ENCODE measurements at places on chromosomes 7 and 10. TPM values are rescaled to one million over a fixed set of nuclear protein-coding genes. Genes with fewer than 3 reads are reported as not detected.

- no peak overlapping the region for H3K27ac ChIP-seq
- H3K4me1 ChIP-seq, result no peaks in the 10 kb centered on the region
- H3K4me3 ChIP-seq, result peak overlapping the region; percentile 50
- H3K27me3 ChIP-seq, result no peaks in the 10 kb centered on the region
- no peak for DNase-seq
Measured at GRCh38 chr10:65571011-65571570, 1354.7 kb upstream of the LRRTM3 start.

GRCh38 chr7:88254721-88255424 lies 35.0 kb upstream of the SRI start:
- H3K27ac ChIP-seq, result no peak overlapping the region
- no peaks in the 10 kb centered on the region for H3K36me3 ChIP-seq
- H3K27me3 ChIP-seq, result no peaks in the 10 kb centered on the region
- DNase-seq, result no peak
- H3K4me3 ChIP-seq, result no peak overlapping the region
- H3K4me1 ChIP-seq, result no peaks in the 10 kb centered on the region

- no peaks in the 10 kb centered on the region for H3K4me1 ChIP-seq
- H3K36me3 ChIP-seq, result no peaks in the 10 kb centered on the region
- no peak for DNase-seq
- H3K27ac ChIP-seq, result no peak overlapping the region
- H3K27me3 ChIP-seq, result no peaks in the 10 kb centered on the region
Measured at GRCh38 chr10:7279303-7279702, 131.5 kb downstream of the SFMBT2 start.

- no peak overlapping the region for H3K4me3 ChIP-seq
- no peaks in the 10 kb centered on the region for H3K36me3 ChIP-seq
- peaks cover 3% of the 10 kb centered on the region for H3K4me1 ChIP-seq
- no peak overlapping the region for H3K27ac ChIP-seq
- H3K27me3 ChIP-seq, result no peaks in the 10 kb centered on the region
Measured at GRCh38 chr10:191703-192518, 56.7 kb downstream of the ZMYND11 start.

GRCh38 chr7:42574685-42575084 lies 337.2 kb downstream of the C7orf25 start:
- H3K36me3 ChIP-seq, result no peaks in the 10 kb centered on the region
- H3K27ac ChIP-seq, result no peak overlapping the region
- H3K4me1 ChIP-seq, result peaks cover 9% of the 10 kb centered on the region
- H3K4me3 ChIP-seq, result no peak overlapping the region

DNA sequence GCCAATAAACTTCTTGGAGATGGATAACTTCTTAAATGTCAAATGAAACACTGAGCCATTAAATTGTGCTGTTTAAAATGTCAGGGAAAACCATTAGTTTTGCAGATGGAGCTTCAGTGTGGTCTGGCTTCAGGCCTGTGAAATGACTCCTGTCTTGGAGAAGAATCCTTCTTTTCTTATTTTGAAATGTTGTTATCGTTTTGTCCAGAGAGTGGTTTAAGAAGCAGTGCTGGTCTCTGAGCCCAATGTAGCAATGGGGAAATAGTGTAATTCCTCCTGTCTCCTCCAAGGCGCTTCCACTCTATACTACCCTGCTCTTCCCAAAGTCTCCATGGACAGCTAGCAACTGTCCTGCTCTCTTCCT lies 177.6 kb downstream of the REEP3 start:
- no peaks in the 10 kb centered on the region for H3K27me3 ChIP-seq
- no peak overlapping the region for H3K4me3 ChIP-seq
- H3K27ac ChIP-seq, result no peak overlapping the region

- no peaks in the 10 kb centered on the region for H3K27me3 ChIP-seq
- no peak overlapping the region for H3K4me3 ChIP-seq
Measured at GRCh38 chr7:41630741-41631140, 72.1 kb downstream of the INHBA start.

- H3K4me3 ChIP-seq, result no peak overlapping the region
- no peak overlapping the region for H3K27ac ChIP-seq
- no peaks in the 10 kb centered on the region for H3K36me3 ChIP-seq
- H3K4me1 ChIP-seq, result peaks cover 7% of the 10 kb centered on the region
- no peak for DNase-seq
Measured at GRCh38 chr7:21361413-21362125, 66.3 kb upstream of the SP4 start.

DNA sequence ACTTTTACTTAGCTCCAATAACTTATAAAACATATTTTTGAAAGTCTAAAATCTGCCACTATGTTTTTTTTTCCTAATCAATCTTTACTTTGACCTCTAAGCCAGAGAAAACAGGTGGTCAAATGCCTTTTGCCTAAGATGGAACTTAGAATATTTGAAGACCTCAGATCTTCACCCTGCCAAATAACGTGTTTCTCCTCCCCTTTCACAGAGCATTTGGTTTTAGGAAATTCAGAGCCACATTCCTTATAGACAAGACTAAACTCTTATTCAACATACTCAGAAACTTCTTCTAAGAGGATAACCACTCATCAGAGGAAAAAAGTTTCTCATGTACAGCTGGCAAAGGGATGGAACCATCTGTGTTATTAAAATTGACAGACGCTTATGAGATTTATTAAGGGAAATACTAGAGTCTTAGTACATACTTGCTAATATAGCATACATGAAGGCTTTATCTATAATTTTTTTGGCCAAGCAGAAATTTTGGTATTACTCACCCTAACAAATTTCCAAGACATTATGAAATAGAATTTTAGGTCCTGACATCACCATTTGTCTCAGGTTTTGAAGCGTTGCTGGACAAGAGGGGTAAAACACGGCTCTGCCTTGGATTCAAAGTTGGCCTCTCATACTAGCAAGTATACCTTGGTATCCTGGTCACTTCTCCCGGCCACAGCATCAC lies 2.6 kb upstream of the EGFR start:
- H3K4me3 ChIP-seq, result no peak overlapping the region
- no peak for DNase-seq
- H3K4me1 ChIP-seq, result no peaks in the 10 kb centered on the region
- H3K36me3 ChIP-seq, result no peaks in the 10 kb centered on the region
- no peak overlapping the region for H3K27ac ChIP-seq

DNA sequence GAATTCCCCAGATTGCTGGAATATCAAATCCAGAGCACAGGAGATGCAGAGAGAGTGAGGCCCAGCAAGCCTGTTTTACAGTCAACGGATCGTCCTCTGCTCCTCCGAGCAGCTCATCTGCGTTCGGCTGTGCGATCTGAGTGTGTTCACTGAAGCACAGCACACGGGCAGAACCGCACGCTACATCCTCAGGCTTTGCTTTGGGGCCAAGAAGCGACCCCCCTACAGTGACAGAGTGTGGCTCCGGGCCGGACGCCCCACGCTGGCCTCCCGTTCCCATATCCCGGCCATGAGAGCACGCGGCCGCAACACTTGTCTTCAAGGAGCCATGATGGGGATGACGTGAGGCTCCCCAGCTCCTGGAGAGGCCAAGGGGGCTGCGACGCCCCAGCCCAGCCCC lies 431.4 kb downstream of the DNAJB6 start:
- H3K27me3 ChIP-seq, result no peaks in the 10 kb centered on the region
- no peaks in the 10 kb centered on the region for H3K4me1 ChIP-seq
- H3K4me3 ChIP-seq, result no peak overlapping the region
- no peaks in the 10 kb centered on the region for H3K36me3 ChIP-seq
- no peak for DNase-seq

DNA sequence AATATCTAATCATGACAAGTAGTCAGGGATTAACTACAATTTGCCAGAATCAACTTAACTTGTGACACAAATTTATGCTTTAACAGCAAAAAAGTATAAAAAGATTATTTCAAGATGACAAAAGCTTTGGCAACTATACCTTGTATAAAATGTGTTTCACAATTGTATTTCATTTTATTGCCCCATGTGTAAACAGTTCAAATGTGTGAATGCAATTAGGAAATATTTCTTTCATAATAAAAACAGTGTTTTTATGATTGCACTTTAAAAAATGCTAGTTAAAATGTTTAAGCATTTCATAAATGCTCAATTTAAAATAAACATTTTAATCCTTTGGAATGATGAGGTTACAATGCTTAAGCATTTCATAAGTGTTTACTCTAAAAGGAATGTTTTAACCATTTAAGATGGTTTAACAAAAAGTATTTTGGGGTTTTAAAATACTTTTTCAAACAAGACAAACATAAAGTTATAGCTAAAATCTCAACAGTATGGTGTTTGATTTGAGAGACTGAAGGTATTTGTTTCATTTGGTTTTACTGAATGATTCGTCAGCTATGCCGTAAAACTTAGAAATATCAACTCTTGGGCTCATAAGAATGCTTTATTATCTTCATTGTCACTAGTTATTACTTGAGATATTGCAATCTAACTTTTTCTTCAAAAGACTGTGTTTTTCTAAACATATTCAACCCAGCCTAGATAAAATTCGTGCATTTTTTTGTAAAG lies 50.1 kb downstream of the SFTPD start:
- H3K36me3 ChIP-seq, result no peaks in the 10 kb centered on the region
- no peak overlapping the region for H3K4me3 ChIP-seq
- H3K27me3 ChIP-seq, result no peaks in the 10 kb centered on the region

- H3K27me3 ChIP-seq, result no peaks in the 10 kb centered on the region
- H3K27ac ChIP-seq, result no peak overlapping the region
- DNase-seq, result no peak
- H3K4me1 ChIP-seq, result no peaks in the 10 kb centered on the region
- H3K36me3 ChIP-seq, result no peaks in the 10 kb centered on the region
Measured at GRCh38 chr10:79483948-79484347, 28.4 kb upstream of the EIF5AL1 start.

The CTAGE6 gene
- total RNA-seq, result 0.12 TPM

The KCP gene
- 0.37 TPM for total RNA-seq

The TRIM50 gene
- total RNA-seq, result 10.7 TPM

The VAX1 gene
- total RNA-seq, result not detected

The UTF1 gene
- not detected for total RNA-seq

The RNF133 gene
- 0.52 TPM for total RNA-seq

The ZCWPW1 gene
- total RNA-seq, result 3.0 TPM

The GJC3 gene
- 5.9 TPM for total RNA-seq

The PPP3CB gene
- total RNA-seq, result 21.8 TPM

The TEX36 gene
- not detected for total RNA-seq

The TMEM270 gene
- total RNA-seq, result not detected
